ENCODE measurements at places on chromosomes 16 and 17. TPM values are rescaled to one million over a fixed set of nuclear protein-coding genes. Genes with fewer than 3 reads are reported as not detected.

DNA sequence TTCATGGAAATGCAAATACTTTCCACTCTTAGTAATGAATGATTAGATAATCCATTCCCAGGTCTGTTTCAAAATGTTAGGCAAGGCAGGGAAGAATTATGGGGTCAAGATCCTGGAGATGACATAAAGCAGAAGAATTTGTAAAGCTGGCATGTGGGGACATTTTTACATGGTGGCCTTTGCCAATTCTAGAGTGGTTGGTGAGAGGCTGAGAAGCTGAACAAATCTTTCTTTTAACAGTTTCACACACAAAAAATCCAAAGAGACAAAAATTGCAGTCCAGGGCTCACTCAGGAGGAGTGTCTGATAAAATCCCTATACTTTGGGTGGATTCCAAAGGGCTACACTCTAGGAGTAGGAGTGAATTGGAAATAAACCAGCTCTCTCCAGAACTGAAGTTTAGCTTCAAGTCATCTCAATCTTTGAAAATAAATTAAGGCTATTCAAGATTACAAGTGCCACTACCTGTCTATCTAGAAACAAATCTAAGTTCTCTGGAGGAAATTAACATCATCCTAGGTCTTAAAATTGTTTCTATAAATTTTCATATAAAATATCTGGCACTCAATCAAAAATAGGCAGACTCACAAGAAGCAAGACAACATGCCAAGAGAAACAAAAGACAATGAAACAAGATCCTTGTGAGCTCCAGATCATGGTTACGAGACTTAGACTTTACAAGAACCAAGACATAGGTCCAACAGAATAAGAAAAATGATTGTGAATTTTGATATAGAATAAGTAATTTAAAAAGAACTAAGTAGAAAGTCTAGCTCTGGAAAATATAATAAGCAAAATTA lies 113.0 kb upstream of the AXIN2 start:
- no peak for DNase-seq

The KRT12 gene
- not detected for total RNA-seq

- DNase-seq: peak; percentile 41
Observed at GRCh38 chr17:27846042-27846655, 45.8 kb upstream of the NOS2 start.

- no peak for DNase-seq
Observed at GRCh38 chr16:71771571-71771970, 37.1 kb downstream of the AP1G1 start.

GRCh38 chr16:47258874-47259461 lies 115.2 kb upstream of the NETO2 start:
- DNase-seq: peak; percentile 16

DNA sequence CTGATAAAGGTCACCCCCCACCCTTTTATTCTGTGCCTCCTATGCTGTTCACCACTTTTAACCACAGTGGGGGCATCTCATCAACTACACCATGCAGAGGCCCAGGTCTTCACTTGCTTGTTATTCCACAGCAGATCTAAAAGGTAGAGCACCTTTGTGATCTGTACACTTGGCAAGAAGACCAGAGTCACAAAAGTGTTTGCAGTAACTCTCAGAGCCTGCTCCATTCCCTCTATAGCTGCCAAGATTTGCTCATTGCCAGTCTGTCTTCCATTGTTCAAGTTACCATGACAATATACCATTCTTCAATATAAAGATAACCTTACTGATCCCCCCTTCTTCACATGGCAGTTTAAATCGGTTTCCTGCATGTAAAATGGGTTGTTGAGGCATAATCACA lies 180.0 kb downstream of the TOX3 start:
- no peak for DNase-seq

DNA sequence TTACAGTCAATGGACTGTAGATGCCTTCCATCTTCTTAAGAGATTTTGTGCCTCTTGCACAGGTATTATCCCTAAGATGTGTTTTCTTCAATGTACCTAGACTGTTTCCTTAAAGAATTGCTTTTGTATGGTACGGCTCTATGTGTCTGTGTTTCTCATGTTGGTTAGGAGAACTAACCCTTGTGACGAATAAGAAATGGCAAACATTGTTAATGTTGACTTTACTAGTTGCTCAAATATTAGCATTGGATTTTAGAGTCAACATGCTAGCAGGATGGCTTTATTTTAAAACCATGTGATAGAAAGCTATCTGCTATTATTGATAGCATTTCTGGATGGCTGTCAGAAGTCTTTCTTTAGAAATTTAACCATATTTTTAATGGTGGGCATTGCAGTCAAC lies 34.5 kb downstream of the WWOX start:
- no peak for DNase-seq

DNA sequence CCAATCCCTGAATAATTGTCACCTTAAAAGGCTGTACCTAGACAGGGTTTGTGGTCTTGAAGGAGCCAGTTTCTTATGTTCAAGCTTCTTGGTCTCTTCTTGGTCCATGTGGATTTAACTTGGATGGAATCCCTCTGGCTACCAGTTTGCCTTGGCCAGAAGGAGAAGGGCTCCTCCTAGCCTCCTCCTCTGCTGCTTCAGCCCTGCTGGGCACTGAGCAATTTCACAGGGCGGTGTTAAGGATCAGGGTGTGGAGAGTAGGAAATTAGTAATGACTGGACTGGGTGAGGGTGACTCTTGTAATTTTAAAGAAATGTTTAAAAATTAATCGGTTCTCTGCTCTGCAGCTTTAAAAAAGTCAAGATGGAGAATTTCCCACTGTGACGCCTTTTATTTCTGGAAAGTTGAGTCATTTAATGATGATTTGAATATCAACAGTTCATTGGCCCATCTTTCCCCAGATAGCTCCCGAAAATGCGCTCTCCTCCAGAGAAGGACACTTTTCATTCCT lies 96.4 kb downstream of the MSI2 start:
- DNase-seq: no peak

GRCh38 chr17:6069539-6070429 lies at the start of gene WSCD1:
Gene WSCD1, plus strand, starts transcription at chr17:6070379. Its CDS starts 10,280 bp downstream, at chr17:6080659.
- DNase-seq: no peak

- no peak for DNase-seq
Observed at GRCh38 chr16:71404364-71404763, 37.5 kb downstream of the TLE7 start.

The RAB37 gene
- total RNA-seq: 7.0 TPM

The LYZL6 gene
- not detected for total RNA-seq

DNA sequence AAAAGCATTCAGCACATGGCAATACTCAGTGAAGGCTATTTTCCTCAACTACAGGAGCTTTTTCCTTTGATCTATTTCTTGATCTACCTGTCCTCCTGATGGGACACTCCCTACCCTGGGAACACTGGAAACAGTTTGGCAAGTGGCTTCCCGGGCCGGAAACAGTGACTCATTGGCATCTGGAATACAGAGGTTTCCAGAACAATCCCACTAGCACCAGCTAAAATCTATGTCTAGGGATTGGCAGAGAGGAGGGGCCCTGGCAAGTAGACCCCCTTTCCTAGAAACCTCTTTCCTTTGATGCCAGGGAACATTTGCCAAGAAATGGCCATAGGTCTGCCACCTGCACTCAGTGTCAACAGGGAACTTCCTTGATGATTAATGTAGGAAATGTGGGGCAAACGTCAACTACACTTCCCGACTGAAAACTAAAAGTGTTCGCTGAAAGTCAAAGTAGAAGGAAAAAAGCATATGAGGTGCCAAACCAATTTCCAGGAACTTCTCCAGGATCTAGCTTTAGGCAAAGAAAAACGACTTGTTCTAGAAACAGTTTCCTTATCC lies 30.4 kb upstream of the FBXW10B start:
- no peak for DNase-seq

GRCh38 chr17:42101513-42102292 lies 3.4 kb upstream of the ZNF385C start:
- DNase-seq: peak; percentile 84

The IGSF6 gene
- 0.12 TPM for total RNA-seq

- no peak for DNase-seq
Observed at GRCh38 chr17:75623386-75623785, 9.8 kb upstream of the SMIM5 start.

DNA sequence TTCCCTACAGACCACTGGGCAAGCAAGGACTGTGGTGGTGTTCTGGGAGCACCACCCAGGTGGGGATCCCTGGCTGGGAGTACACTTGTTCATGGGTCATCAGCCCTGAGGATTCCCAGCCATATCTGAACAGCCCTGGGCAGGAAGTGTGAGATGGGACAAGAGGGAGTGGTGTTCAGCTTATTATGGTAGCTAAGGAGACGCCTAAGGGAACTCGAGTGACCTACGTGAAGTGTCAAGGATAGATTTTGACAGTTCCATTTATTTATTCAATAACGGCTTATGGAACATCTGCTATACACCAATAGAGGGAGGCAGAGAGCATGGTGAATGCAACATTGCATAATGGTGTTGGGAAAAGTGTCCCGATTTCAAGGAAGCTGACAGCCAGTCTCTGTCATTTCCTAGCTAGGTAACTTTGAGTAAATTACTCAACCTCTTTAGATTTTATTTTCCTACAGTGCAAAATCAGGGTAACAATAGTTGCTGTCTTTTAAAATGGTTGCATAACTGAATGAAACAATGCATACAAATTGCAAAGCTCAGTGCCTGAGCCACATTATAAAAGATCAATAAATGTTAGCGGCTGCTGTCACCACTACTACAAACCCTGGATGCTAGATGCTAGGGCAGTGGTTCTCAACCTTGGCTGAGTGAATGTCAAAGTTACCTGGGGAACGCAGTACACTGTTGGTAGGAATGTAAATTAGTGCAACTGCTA lies 534.1 kb downstream of the GRIN2A start:
- no peak for DNase-seq

DNA sequence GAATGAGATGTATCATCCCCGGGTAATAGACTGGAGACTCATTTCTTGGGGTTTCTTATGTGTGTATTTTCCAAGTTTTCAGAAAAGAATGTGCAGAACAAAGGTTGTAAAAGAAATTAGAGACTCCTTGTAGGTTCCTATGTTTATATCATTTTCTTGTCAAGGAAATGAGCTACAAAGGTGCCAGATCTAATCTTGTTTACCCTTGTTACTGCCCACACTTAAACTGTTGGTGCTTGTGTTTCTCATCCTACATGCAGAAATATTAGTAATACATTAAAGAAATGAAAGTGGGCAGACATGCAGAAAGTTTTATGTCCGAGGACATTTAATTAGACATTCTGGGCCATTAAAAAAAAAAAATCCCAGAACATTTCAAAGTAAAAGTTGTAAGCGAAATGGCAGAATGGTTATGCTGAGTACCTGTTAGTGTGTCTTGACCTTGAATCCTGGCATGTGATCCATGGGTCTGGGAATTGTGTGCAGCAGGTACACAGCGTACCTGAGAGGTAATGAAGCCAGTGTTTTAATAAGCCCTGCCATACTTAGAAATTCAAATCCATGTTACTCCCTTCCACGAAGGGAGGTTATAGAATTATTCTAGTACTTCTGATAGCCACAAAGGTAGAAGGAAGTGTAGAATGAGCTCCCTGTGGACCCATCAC lies 62.6 kb upstream of the CACNG5 start:
- no peak for DNase-seq

DNA sequence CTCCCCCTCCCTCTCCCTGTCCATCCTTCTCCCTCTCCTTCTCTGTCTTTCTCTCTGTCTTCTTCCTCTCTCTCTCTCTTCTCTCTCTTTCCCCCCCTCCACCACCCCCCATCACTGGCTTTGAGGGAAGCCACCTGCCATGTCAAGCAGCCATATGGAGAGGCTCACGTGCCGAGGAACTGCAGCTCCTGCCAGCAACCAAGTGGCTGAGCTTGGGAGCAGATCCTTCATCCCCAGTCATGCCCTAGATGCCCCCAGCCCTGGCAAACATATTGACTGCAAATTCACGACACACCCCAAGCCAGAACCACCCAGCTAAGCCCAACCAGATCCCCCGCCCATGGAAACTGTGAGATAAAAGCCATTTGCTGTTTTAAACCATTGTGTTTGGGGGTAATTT lies 40.9 kb upstream of the RBFOX3 start:
- DNase-seq: no peak

DNA sequence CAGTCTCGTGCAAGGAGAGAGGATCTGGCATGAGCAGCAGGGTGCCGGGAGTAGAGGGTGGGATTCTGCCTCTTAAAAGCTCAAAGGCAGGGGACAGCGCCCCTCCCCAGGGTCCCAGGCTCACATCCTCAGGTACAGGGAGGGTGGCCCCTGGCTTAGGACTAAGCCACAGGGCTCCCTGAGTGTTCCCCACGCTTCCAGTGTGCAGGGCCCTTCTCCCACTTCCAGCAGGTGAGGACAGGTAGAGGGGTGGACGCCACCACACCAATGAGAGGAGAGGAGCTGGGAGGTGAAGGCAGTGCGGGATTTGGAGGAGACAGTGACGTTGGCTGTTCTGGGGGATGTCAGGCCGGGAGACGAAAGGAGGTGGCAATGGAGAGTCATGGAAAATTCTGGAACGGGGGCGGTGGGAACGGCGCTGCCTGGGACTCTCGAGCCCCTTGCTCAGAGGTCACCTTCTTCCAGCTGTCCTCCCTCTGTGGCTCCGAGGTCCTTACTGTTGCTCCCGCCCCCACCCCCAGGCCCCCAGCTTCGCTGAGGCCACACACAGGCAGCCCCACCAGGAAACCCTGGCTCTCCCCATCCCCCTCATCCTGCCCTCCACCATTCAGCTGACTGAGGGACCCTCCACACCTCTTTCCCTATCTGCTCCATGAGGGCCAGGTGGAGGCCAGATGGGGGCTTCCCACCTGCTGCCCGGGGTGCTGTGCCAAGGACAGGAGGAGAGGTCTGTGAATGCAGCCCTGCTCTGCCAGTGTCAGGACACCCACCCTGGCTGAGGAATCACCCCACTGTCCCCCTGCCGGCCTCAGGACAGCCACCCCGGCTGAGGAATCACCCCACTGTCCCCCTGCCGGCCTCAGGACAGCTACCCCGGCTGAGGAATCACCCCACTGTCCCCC lies 57.7 kb upstream of the ACSF3 start:
- DNase-seq: no peak

GRCh38 chr17:3718201-3718600 lies 5.5 kb upstream of the HASPIN start:
- DNase-seq: no peak

- no peak for DNase-seq
Observed at GRCh38 chr17:69175262-69175624, 33.5 kb upstream of the ABCA6 start.

- DNase-seq: no peak
Observed at GRCh38 chr16:85246473-85246872, 134.2 kb upstream of the CIBAR2 start.

The GCSH gene
- total RNA-seq: 23.9 TPM

The LCAT gene
- total RNA-seq: 10.1 TPM

The MPP2 gene
- 2.0 TPM for total RNA-seq

- DNase-seq: no peak
Observed at GRCh38 chr17:48722201-48722907, at the start of gene PRAC1. Gene PRAC1, minus strand, starts transcription at chr17:48722518. Its CDS starts 126 bp downstream, at chr17:48722392.

- DNase-seq: peak; percentile 44
Observed at GRCh38 chr17:18038149-18038850, 668 bp downstream of the ATPAF2 start.

- DNase-seq: no peak
Observed at GRCh38 chr17:39753514-39754160, 15.9 kb downstream of the GRB7 start.
